ENCODE measurements at places on chromosomes 3 and 15. TPM values are rescaled to one million over a fixed set of nuclear protein-coding genes. Genes with fewer than 3 reads are reported as not detected.

- DNase-seq: no peak
Measured at GRCh38 chr3:183188895-183189462, 26.4 kb upstream of the LAMP3 start.

- no peak for DNase-seq
Measured at GRCh38 chr15:25239471-25240345, 199.1 kb downstream of the UBE3A start.

GRCh38 chr15:78077871-78078210 lies 330 bp upstream of the TBC1D2B start:
- no peak for DNase-seq

CLRN1 gene
- 0.23 TPM for polyA plus RNA-seq

- no peak for DNase-seq
Measured at GRCh38 chr3:11718637-11719405, 75.1 kb upstream of the VGLL4 start.

DNA sequence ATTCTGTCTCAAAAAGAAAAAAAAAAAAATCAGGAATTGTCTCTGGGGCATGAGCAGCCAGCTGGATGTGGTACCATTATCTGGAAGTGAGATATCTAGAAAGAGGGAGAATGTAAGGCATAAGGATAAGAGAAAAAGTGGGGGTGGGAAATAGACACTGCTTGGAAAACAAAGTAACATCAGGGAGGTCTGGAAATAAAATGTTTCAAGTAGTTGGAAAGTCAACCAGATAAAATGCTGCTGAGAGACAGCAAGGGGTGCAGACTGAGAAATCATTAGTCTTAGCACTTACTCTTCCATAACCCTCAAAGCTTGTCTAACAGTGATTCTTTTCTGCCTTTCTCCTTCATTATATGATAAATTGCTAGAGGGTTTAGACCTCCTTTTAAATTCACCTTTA lies 159.7 kb upstream of the TBL1XR1 start:
- no peak for DNase-seq

ALDH1L1 gene
- polyA plus RNA-seq: 0.22 TPM

SV2B gene
- 3.0 TPM for polyA plus RNA-seq

DNA sequence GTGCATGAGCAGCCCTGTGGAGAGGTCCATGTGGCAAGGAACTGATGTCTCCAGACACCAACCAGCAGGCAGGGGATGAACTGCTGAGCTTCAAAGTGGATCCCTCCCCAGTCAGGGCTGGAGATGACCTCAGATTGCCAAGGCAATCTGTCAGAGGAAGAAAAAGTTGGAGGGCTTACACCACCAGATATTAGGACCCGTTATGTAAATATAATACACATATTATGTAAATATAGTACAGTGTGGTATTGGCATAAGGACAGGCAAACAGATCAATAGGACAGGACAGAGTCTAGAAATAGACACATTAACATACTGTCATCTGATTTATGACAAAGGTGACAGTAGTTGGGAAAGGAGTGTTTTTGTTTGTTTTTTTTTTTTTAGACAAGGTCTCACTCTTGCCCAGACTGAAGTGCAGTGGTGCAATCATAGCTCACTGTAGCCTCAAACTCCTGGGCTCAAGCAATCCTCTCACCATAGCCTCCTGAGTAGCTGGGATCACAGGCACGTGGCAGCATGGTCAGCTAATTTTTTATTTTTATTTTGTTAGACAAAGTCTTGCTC lies 18.0 kb upstream of the RAB7A start:
- DNase-seq: no peak

- no peak for DNase-seq
Measured at GRCh38 chr3:64437131-64437530, 211.9 kb upstream of the PRICKLE2 start.

DNA sequence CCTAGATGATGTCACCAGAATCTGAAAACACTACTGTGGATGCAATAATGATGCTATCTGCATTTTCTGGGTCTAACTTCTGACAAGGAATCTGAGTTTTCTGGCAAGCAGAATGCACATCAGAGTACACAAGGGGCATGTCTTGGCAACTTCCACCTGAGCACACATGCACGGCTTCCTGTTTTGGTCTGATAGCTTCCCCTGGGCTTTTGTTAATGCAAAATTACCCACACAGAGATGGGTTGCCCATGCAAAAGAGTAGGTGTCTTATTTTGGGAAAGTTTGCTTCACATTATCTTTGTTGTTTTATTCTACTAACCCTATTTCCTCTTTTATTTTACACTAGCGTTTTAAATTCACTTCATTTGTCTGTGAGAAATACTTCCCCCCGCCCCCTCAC lies 74.2 kb upstream of the SATB1 start:
- no peak for DNase-seq

DNA sequence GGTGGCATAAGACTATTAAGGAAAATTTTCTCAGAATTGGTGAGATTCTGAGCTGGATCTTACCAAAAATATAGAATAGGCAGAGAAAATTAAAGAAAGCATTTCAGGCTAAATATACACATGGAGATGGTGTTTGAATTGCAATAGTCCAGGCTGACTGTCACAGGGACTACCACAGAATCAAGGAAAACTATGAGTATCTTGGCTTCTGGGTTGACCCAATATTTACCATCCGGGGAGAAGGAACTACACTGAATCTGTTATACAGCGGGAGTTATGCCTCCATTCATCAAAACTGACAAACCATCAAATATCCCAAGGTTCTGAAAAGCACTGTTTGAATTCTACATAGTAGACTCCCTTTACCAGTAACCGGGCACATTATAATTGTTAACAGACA lies 102.2 kb downstream of the TUSC7 start:
- DNase-seq: no peak

DNA sequence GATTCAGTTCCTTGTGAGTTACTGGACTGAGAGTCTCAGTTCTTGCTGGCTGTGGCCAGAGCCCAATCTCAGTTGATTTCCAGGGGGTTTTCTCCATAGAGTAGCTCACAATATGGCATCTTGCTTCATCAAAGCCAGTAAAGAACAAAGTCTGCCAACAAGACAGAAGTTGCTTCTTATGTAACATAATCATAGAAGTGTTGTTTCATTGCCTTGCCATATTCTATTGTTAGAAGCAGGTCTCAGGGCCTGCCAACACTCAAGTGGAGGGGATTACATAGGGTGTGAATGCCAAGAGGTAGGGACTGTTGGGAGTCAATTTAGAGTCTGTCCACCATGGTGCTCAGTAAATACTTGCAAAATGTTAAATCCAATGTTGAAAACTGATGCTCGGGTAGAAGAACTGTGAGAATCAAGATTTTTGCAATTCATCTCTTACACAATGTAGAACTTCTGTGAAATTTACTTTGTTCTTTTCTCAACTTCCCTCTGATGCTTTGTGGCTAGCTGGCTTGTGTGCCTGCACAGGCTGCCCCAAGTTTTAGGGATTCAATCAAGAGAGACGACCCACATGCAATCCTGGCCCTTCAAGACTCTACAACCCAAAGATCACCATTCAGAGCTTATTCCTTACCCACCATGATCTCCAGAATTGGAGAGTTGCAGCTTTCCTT lies 13.3 kb upstream of the PXYLP1 start:
- DNase-seq: no peak

DNA sequence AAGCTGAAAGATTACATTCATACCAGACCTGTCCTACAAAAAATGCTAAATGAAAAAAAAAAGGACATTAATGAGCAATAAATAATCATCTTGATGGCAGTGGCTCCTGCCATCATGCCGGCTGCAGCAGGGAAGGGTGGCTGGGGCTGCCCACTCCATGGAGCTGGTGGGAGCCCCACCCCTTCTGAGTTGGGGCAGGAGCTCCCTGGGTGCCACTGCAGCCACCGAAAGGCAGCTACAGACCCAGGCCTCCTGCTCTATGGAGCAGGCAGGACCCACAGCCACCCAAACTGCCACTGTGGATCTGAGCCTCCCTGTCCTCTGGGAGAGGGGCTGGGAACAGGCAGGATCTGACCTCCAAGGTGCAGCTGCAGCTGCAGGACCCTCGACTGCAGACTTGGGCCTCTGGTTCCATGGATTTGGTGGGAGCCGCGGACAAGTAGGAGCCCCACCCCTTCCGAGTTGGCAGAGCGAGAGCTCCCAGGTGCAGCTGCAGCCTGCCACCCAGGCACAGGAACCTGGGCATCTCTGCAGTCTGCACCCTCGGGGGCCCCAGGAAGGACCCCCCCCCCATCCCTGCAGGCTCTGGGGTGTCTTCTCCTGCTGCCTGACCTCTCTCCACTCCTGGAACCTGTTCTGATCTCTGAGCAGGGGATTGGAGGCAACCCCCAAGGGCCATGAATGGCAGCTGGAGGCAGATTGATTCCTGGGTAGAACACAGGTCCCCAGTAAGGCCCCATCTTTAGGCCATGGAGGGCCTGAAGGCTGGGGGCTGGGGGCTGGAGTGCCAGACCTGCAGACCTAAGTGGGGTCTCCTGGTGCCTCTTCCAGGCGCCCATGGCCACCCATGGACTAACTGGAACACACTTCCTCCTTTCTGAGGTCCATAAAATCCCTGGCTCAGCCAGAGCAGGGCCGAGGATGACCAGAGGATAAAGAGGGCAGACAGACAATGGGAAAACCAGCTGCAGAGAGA lies 70.4 kb upstream of the TTC14 start:
- no peak for DNase-seq
